AG20443 (cell line): ENCODE measurements at places on chromosomes 1 and 21.

DNA sequence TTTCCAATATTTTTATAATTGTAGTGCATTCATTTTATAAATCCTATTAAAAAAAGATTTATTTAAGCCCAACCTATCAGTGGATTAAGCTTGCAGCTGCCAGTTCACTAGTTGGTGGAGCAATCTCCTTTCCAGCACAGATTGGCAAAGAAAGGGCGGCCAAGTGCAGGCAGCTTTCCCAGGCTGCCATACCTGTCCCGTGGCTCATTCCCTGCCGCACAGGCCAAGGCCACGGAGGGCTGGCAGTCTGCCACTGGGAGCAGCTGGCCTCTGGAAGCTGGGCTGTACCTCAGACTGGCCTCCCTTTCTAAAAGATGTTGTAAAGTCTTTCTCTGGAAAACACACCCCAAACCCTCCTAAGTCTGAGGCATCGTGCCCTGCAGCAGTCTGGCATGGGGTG, 74.2 kb downstream of the SIM2 start:
- DNase-seq = peak; percentile 70

DNA sequence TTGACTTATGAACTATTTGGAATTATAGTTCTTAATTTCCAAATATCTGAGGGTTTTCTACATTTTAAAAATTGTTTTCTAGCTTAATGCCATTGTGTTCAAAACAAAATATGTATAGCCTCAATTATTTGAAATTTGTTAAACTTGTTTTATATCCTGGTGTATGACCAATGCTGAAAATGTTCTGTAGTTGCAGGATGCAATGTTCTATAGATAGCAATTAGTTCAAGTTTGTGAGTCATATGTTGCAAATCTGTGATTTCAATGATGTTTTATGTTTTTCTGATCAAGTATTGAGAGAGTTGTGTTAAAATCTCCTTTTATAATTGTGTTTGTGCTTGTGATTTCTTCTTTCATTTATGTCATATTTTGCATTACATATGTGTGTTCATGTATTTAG, 517.5 kb downstream of the ADGRL2 start:
- no peak for DNase-seq

GRCh38 chr1:70720109-70720508, 309.0 kb downstream of the CTH start:
- no peak for DNase-seq

GRCh38 chr1:200794506-200795065, 55.9 kb downstream of the CAMSAP2 start:
- no peak for DNase-seq

- DNase-seq = peak; percentile 95
These were observed 56.5 kb upstream of the BCAR3 start for GRCh38 chr1:93738075-93738622.

GRCh38 chr1:31153423-31153822, 86.3 kb downstream of the NKAIN1 start:
- no peak for DNase-seq

DNA sequence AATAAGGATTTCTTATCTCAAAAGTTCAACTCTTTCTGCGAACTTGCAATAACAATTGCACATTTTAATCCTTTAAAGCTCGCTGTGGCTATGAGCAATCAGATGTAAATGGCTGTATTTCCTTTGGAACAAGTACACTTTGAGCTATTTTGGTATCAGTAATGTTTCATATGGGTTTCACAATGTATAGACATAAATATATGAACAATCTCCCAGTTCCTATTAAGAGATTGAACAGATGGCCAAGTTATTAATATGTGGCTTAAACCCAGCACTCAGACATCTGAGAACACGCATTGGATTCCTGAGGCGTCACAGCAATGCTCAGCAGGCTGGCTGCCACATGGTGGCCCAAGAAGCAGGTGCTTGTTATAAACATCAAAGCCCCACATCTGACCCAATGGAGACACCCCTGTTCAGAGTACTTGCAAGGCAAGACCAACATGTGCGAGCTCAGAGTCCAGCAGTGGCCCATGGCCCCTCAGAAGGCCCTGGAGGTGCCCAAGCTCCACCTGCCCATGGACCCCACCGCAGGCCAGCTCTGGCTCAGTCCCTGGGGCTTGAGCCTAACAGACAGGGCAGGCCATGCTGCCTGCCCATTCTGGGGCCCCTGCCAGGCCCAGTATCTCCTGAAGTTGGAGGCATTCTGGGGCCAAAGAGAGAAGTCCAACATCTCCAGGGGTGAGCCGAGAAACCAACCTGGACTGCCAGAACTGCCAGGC, 23.7 kb downstream of the PSMG1 start:
- no peak for DNase-seq

DNA sequence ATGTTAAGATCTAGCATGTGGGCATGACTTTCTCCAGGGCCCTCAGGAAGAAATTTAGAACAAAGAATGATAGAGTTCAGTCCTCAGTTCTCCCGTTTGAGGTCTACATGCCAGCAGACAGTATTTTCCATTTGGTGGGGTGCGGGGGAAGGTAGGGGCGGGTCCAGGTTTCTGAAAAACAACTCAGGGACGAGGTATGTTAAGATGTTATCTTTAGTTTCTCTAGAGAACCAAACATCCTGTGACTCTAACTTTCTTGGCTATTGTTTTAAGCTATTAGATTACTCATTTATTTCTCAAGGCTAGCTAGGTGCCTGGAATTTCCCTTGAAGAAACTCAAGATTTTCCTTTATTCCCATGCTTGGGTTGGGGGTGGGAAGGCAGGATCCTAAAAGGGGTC, 42.3 kb upstream of the SYT14 start:
- peak; percentile 34 for DNase-seq

DNA sequence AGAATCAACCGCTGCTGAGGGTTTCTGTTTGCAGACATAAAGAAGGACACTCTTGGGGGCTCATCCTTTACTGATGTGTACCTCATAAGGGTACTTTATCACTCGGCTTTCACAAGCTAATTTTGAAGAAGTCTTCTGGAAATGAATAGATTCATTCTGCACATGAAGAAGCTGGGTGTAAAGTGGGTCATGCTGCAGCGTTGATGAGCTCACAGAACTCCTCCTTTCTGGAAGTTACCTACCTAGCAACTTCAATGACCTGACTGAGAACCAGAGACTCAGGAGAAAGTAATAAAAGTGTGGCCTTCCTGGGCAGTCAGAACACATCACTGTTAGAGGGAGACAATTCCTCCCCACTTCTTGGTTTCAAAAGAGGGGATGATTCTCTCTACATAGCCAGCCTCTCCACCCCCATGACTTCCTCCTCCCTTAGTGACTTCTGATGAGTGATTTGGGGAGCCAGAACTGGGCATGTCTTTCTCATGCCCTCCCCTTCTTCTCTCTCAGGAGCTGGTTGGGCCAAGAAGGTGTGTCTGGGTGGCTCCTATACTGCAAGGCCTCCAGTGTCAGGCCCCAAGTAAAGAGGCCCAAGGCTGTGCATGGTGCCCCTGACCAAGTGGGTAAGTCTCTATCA, 27.0 kb downstream of the PCNX2 start:
- no peak for DNase-seq

GRCh38 chr1:112504661-112505399, 3.9 kb upstream of the WNT2B start:
- no peak for DNase-seq
